Activated naive CD4-positive, alpha-beta T cell treated with anti-CD3 and anti-CD28 coated beads, Interleukin-2, amount 50 U/mL, for 16 hours (primary cell): ENCODE measurements at places on chromosomes 2 and 18.
A peak's percentile ranks its signal among the peaks of the same experiment; 100 is the strongest.

DNA sequence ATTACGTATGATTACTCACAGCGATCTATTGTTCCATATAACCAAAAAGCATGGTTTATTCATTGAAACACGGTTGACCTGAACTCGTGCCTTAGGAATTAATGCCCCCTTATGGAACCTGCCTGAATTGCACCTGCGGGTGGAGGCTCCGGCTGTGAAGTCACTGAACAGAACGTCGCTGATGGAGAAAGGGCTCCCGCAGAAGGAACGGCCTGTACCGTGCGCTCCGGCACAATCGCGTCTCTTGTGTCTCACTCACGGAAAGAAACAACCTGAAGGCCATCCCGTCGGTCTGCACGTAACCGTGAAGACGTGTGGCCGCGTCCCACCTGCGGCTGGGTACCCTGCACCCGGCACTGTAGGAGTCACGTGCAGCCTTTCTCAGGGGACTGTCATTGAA lies 133.1 kb downstream of the NFATC1 start:
- DNase-seq: peak; percentile 79

DNA sequence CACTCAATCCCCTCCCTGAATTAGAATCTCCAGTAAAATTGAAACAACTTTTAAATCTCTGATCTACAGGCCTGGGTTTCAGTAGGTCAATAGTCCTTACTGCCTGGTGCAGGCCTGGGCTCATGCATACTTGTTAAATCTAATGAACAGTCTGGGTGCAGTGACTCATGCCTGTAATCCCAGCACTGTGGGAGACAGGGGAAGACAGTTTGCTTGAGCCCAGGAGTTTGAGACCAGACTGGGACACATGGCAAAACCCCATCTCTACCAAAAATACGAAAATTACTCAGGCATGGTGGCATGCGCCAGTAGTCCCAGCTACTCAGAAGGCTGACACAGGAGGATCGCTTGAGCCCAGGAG lies 94.7 kb upstream of the SP3 start:
- DNase-seq: no peak

- no peak for DNase-seq
These were observed 6.5 kb downstream of the CLHC1 start for GRCh38 chr2:55225481-55226020.

DNA sequence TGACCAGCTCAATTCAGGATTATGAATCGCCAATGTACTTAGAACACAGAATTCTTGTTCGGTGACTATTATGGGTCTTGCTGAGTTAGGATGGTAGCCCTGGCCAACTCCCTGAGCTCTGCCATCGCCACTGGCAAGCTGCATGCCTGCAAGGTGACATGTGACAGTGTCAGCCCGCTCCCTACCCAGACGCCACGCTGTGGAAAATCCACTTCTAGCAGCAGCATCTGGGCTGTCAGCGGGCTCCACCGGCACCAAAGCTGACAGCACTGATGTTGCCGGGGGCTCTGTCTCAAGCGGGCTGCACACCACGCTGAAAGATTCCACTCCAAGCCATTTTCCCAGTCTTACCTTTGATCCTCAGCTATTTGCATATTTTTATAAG lies 100.7 kb downstream of the MYT1L start:
- DNase-seq: no peak

- no peak for DNase-seq
These were observed 41.8 kb downstream of the TIMM21 start for GRCh38 chr18:74190086-74190485.

- DNase-seq: no peak
These were observed 13.3 kb upstream of the PPP4R1 start for GRCh38 chr18:9627642-9628041.
